ENCODE measurements at places on chromosomes 5 and 9. TPM values are rescaled to one million over a fixed set of nuclear protein-coding genes. Genes with fewer than 3 reads are reported as not detected.

GRCh38 chr9:71781391-71781790, 13.1 kb upstream of the CEMIP2 start:
- no peak for DNase-seq

- DNase-seq = no peak
Measured at GRCh38 chr9:71820403-71820921, 52.1 kb upstream of the CEMIP2 start.

DNA sequence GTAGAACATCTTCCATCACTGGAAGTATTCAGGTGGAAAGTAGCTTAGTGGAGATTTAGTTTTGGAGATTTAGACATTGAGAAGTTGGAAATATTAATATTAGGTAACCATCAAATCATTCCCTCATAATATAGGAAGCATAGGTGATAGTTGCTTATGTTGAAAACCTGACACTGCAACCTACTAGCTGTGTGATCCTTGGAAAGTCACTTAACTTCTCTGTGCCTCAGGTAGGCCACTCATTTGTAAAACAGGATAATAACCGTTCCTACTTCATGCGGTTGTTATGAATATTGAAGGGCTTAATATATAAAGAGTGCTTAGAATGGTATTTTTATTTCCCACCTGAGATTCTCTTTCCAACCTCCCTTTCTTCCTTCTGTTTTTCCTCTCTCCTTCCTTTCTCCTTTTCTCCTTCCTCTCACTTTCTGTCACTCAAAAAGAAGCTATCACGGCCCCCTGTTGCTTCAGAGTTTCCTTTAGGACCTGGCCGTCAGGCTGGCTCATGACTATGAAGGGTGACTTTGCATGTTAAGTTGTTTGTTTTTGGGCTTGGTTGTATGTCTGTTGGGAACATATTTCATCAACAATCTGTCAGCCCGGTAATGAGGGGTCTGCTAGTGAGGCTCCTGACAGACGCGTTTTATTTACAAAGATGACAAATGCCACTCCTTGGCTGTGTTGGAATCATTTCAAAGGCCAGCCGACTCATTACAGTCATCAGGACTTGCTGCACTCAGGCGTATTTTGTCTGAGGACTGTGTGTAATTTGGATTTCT, 31.0 kb downstream of the DOCK2 start:
- no peak for DNase-seq

DNA sequence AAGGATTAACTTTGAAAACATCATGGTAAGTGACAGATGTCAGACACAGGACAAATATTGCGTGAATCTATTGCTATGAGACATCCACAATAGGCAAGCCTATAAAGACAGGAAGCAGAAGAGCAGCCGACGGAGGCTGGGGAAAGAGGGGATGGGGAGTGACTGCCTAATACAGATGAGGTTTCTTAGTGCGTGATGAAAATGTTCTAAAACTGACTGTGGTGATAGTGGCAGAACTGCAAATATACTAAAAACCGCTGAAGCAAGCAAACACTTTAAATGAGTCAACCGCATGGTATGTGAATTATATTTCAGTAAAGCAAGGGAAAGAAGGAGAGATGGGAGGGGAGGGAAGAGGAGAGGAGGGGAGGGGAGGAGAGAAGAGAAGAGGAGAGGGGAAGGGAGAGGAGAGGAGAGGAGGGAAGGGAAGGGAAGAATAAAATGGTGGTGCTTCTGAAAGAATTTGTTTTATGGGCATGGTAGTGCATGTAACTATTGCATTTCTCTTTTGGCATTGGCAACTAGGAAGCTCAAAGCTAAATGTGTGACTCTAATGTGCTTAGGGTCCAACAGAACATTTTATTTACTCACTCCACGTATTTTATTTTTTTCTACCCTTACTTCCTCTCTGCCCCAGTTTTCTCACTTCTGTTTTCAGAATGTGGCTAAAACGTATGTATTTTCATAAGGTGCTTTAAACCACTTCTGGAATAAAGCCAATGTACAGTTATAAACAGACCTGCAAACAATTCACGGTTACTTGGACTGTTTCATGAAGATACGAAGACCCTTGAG, 21.3 kb downstream of the AKNA start:
- no peak for DNase-seq

GRCh38 chr5:147450606-147451005, 59.3 kb downstream of the DPYSL3 start:
- no peak for DNase-seq

- no peak for DNase-seq
Measured at GRCh38 chr9:133306242-133307204, 29.5 kb downstream of the SURF6 start.

DNA sequence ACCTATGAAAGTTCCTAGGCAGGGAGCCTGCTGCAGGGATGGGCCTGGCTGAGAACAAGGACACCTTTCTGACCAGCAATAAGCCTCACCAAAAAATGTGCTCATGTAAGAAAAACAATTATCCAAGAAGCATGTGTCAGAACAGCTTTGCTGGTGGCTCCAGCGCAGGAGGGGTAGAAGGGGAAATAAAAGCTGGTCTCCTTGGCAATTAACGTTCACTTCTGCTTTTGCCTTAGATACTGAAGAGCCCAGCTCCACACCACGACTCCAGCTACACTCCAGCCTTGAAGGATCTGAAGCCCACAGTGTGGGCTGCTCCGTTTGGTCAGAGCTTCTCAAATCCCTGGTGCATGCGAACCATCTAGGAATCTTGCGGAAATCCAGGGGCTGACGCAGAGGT, 107.6 kb upstream of the PHYKPL start:
- DNase-seq = no peak

- no peak for DNase-seq
Measured at GRCh38 chr5:17665836-17666235, 31.6 kb downstream of the TAF11L14 start.

DNA sequence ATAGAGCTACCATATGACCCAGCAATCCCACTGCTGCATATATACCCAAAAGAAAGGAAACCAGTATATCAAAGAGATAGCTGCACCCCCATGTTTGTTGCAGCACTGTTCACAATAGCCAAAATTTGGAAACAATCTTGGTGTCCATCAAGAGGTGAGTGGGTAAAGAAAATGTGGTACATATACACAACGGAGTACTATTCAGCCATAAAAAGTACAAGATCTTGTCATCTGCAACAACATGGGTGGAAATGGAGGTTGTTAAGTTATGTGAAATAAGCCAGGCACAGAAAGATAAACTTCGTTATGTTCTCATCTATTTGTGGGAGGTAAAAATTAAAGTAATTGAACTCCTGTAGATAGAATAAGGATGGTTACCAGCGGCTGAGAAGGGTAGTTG, 145.0 kb downstream of the MED27 start:
- DNase-seq = no peak

- no peak for DNase-seq
Measured at GRCh38 chr5:139178589-139178917, 19.6 kb downstream of the SIL1 start.

GRCh38 chr9:105053209-105053652, 125.3 kb upstream of the ABCA1 start:
- DNase-seq = no peak

GRCh38 chr5:148561801-148562311, 92.5 kb downstream of the HTR4 start:
- no peak for DNase-seq

DNA sequence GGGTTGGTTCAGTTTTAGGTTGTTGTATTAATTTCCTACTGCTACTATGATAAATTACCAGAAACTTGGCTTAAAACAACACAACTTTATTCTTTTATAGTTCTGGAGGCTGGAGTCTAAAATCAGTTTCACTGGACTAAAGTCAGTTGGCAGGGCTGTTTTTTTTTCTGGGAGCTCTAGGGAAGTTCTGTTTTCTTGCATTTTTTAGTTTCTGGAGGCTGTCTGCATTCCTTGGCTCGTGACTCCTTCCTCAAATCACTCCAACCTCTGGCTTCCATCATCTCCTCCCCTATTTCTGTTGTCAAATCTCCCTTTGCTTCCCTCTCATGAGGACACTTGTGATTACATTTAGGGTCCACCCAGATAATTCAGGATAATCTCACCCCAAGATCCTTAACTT, 51.3 kb upstream of the SUB1 start:
- no peak for DNase-seq

GRCh38 chr5:8949908-8950307, 596.0 kb downstream of the SEMA5A start:
- DNase-seq = no peak

The HAPLN1 gene
- 0.22 TPM for total RNA-seq

The PCDHB12 gene
- 2.3 TPM for total RNA-seq

The DDX4 gene
- total RNA-seq = not detected

Measured in H9 (cell line).